ENCODE measurements at places on chromosomes 6 and 20. TPM values are rescaled to one million over a fixed set of nuclear protein-coding genes. Genes with fewer than 3 reads are reported as not detected.

GRCh38 chr6:154247119-154247861 is 109.3 kb downstream of the IPCEF1 start:
- DNase-seq, result peak; percentile 78

DNA sequence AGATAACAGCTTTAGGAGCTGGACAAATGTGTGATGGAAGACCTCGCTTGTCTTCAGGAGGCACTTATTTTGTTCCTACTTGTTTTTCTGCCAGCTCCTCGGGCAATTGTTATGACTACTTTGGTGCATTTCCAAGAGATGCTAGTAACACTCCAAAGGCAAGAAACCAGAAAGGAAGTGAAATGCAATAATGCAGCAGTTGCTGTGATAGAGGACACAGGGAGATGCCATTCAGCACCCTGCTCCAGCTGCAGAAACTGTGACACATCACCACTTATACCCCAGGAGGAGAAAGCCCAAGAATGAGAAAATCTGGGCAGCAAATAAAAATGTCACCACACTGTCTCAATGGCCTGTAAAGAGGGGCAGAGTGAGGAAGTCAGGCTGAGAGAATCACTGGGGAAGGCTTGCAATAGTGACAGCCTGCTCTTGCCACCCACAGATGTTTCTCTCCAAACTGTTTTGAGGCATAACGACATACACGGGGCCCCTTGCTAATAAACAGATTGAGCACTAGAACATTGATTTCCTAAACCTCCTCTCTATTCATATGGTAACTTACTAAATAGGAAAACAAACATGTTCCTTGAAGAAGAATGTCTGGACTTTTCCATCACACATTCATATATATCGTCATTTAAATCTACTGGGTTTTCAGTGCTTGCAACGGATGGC is 231.0 kb upstream of the PRND start:
- DNase-seq, result no peak

GRCh38 chr6:37783856-37784584 is 35.5 kb upstream of the ZFAND3 start:
- DNase-seq, result peak; percentile 54

- DNase-seq, result no peak
Observed at GRCh38 chr20:48761874-48762273, 65.9 kb downstream of the PREX1 start.

DNA sequence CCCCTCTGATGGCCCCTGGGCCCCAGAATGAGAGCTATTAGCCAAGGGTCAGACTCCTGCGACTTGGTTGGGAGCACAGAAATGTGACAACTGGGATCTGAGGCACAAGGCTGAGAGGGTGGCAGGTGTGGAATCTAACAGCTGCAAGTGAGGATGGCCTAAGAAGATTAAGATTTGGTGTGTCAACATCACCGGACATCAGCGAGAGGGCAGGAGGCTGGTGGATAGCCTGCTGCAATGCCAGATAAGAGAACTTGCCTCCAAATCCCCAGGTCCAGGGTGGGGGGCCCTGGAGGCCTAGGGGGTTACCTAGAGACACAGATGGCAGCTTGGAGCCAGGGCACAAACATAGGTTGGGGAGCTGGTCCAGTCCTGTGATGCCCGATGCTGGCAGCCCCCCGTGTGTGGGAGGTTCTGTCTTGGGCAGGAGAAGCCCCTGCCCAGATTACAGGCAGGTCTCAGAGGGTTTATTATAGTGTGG is 155.8 kb downstream of the GRM4 start:
- no peak for DNase-seq

- no peak for DNase-seq
Observed at GRCh38 chr20:53786445-53787267, 193.0 kb upstream of the ZNF217 start.

- DNase-seq, result no peak
Observed at GRCh38 chr6:145214570-145214969, 520.8 kb downstream of the EPM2A start.

DNA sequence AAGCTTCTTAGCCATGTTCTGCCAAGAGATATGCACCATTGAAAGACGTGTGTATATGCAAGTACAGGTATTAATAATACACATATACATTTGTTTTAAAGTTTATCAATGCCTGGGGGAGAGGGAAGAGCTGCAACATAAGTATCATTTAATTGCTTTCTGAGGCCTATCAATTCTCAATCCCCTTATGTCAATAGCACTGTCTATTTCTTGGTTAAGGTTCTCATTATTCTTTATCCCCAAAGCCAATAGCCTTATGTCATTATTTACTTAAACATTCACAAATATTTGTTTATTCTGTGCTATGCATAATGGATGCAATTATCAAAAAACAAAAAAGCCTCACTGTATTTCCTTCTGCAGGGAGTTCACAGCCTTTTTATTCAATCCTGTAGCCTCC is 350.3 kb upstream of the KCNQ5 start:
- DNase-seq, result no peak

DNA sequence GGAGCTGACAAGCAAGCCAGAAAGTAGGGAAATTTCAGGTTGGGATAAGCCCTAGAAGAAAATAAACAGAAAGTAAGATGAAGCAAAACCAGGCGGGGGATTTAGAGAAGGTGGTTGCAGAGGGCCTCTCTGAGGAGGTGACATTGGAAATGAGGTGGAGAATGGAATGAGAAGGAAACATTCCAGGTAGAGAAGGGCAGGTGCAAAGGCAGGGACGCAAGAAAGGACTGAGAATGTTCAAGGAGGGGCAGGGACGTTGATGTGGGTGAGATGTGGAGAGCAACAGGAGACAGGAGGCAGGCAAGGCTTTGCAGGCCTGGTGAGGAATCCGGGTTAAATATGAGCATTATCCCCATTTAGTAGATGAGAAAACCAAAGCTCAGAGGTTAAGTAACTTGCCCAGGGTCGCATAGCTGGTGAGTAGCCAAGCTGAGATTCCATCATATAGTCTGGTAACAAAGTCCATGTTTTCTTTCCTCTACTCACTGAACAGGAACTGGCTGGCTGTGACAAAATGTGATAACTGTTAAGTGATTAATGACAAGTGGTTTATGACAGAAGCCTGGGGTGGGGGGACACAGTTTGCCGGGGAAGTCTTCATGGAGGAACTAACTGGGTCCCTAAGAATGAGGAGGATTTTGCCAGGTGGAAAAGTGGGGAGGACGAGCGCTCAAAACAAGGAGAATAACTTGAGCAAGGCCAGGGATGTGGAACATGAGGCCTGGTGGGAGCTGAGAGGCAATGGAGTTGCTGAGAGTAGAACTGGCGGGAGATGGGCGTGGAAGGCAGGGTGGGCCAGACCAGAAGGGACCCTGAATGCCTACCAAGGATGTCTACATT is 32.6 kb downstream of the MRPL14 start:
- no peak for DNase-seq

DNA sequence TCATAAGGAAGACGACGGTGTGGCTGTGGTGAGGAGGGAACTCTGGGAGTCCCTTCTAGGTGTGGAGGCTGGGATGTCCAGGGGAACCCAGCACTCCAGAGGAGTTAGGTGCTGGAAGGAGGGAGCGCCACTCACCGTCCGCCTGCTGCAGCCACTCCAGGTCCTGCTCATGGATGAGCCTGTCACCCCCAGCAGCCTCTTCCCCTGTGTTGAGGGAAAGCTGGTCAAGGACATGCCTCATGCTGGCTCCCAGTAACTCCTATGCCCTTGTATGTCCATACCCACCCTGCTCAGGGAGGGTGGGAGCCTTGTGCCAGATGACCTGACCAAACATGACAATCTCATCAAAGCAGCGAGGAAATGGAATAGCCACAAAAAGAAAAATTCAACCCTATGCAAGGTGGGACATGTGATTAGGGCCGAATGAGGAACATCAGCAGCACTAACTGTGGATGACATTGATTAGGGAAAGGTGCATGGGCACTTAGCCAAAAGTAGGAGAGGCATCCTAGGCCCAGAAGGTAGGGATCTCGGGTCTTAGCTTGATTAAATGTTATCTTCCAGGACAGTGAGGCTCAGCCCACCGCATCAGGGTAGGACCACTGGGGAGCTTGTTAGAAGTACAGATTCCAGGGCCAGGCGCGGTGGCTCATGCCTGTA is 3.0 kb downstream of the DNPH1 start:
- no peak for DNase-seq

DNA sequence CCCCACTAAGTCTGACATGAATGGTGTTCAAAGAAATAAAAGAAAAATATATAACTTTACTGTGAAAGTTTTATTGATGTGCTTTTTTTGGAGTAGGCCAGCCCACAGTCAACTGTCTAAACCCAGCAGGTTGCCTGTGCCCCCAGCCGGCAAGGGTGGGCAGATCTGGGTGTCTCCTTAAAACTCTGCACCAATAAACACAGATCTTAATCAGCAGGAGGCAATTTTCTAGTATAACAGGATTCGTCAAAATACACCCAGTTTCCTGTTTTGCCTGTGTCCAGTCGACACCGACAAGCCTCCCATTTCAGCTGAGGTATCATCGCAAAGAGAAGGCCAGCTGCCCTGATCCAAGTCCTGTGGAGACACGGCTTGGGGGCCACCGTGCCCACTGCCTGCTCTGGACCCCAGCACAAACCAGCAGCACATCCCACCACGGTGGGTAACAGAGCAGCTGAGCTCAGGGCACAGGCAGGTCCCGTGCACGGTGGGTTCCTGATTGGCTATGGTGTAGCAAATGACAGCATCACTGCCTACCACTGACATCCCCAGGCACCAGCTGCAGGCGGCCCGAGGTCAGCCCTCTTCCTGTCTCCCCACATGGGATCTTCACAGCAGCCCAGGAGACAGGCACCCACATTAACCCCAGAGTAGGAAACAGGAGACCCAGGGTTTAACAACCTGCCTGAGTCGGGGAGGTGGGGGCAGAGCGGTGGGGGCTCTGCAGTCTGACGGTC is 15.7 kb downstream of the BMP7 start:
- peak; percentile 44 for DNase-seq

DNA sequence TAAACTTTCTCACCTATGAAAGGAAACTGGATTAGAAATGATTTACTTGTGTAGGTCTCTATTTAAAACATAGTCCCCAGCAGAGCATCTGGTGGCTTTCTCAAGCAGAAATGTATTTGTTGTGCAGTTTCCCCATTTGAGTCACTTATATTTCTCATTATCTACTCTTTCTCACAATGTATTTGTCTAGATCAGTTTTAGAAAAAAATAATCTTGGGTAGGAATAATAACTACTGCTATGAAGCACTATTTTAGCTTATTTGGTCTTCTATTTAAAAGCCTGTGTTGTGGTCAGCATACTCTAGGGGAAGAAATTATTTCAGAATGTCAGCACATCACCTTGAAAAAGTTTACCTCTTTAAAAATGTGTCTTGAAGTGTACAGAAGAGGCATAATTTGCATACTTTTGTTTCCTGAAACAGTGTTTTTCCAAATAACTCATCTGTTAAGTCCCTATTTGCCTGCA is 60.9 kb upstream of the PRL start:
- DNase-seq, result no peak

DNA sequence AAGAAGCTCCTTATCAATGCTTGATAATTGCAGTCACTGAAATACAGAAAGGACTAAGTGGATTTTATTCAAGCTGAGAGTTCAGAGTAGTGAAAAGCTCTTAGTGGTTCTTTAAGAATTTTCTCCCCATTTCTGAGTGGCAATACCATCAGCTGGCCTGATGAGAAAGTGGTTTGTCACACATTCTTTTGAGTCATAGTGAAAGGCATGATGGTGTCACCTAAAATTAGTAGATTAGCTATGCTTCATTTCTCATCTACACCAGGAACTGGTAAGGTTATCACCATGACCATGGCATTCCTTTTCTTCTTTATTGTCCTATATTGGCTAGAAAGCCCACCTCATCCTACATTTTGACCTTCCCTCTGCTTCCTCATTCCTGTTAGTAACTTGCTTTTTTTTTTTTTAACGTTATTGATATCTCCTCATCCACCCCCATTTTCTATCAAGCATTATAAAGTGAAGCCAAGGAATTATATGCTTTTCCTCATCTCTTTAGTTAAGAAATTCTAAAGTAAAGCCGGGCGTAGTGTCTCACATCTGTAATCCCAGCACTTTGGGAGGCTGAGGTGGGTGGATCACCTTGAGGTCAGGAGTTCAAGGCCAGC is 67.4 kb upstream of the LOC128125822 start:
- DNase-seq, result no peak

DNA sequence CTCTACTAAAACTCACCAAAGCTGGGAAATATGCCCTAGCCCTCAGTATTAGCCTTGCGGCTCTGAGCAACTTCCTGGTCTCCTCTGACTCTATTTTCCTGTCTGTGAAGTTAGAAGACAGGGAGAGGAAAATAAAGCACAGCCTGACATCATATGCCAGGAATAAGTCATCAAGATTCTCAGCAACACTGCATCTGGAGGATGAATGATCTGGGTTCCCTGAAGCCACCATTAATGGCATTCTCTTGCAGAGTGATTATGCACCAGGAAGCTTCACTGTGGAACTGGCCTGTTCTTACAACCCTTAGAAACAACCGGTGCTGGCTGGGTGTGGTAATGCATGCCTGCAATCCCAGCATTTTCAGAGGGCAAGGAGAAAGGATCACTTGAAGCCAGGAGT is 12.4 kb downstream of the ADGRF5 start:
- no peak for DNase-seq

GRCh38 chr20:36856691-36857635 is 19.0 kb upstream of the TLDC2 start:
- peak; percentile 67 for DNase-seq

GRCh38 chr6:14985366-14985765 is 260.5 kb upstream of the JARID2 start:
- DNase-seq, result no peak

GRCh38 chr20:23161968-23162696 is 76.0 kb upstream of the CD93 start:
- DNase-seq, result no peak

DNA sequence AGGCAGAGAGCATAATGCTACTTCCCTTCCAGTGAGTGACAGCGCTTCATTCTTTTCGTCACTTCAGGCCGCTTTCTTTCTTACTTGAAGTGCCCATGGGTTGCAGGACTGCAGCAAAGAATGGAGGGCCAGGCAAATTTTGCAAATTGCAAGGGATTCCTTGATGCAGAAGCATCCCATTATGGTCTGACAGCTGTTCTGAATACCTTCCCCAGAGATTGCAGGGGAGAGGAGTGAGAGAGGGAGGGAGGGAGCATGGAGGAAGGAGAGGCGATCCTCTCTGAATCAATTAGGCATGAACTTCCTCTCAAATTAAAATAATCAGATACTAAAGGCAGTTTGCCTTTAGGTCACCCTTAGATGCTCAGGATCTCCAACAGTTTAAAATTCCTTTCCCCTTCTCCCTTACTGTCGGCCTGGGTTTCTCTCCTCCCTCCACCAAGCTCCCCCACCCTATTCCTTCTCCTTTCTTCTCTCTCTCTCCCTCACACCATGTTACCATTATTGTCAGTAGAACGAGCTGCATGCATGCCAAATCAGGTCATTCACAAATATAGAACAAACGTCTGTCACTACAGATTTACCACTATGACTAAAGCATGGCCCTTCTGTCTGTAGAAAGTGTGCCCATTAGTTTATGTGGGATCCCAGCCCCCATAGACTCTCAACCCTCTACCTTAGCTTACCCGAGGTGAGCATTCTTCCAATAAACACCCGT is 289.2 kb downstream of the CD83 start:
- DNase-seq, result no peak

The CRISP2 gene
- total RNA-seq, result not detected

The IMPG1 gene
- total RNA-seq, result not detected

The SLC35B2 gene
- 15.4 TPM for total RNA-seq

The TBC1D32 gene
- 8.1 TPM for total RNA-seq

The LY6G6F gene
- not detected for total RNA-seq

The ZNF165 gene
- total RNA-seq, result 3.6 TPM

The ELOVL2 gene
- total RNA-seq, result not detected

The NEURL2 gene
- 2.9 TPM for total RNA-seq

The PDYN gene
- not detected for total RNA-seq

Data from activated CD8-positive, alpha-beta T cell treated with anti-CD3 and anti-CD28 coated beads for 36 hours (primary cell).